ENCODE measurements at places on chromosomes 2 and 18. TPM values are rescaled to one million over a fixed set of nuclear protein-coding genes. Genes with fewer than 3 reads are reported as not detected.

GRCh38 chr2:239688840-239689239 is 288.0 kb upstream of the HDAC4 start:
- no peak for DNase-seq

GRCh38 chr2:67259556-67260342 is 137.4 kb upstream of the ETAA1 start:
- DNase-seq = peak; percentile 22

- DNase-seq = no peak
Observed at GRCh38 chr18:75418293-75419005, 9.1 kb downstream of the SMIM21 start.

FAM237A gene
- total RNA-seq = not detected

CCDC85A gene
- total RNA-seq = 1.1 TPM

CD207 gene
- not detected for total RNA-seq

DNA sequence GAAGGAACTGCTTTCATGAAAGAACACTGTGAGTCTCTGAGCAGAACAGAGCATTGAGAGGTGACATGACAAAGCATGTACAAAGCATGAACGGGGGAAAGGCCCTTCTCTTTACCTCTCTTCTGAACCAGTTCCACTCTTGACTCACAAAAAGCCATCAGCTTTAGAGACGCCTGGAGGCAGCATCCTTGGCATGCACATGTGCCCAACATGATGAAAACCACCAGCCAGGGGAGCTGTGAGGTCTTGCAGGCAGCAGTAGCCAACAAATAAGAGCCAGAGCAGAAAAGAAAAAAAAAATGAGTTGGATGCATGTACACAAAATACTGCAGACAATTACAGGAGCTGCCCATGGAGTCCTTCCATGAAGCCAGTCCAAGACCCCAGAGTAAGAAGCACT is 95.5 kb upstream of the AGAP1 start:
- DNase-seq = no peak

DNA sequence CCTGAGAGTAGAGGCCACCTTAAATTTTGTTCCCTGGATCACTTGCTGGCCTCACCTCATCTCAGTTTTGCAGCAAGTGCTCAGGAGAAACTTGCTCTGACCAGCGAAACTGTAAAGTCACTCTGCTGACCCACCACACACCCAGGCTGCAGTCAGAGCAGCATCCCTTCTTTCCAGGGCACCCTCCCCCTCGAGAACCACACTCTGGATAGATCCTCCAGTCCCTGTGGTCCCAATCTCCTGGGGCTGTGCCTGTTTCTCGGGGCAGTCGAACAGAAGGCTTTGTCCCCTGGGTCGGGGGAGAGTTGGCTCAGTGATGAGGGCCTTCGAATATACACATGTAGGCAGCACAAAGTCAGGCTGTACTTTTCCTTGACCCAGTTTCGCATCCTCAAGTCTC is 18.4 kb downstream of the ST8SIA5 start:
- no peak for DNase-seq

- no peak for DNase-seq
Observed at GRCh38 chr2:28997237-28997846, 16.2 kb downstream of the TOGARAM2 start.

MARCO gene
- total RNA-seq = 2.2 TPM

- no peak for DNase-seq
Observed at GRCh38 chr2:177888581-177888980, 184.0 kb downstream of the PDE11A start.

DNA sequence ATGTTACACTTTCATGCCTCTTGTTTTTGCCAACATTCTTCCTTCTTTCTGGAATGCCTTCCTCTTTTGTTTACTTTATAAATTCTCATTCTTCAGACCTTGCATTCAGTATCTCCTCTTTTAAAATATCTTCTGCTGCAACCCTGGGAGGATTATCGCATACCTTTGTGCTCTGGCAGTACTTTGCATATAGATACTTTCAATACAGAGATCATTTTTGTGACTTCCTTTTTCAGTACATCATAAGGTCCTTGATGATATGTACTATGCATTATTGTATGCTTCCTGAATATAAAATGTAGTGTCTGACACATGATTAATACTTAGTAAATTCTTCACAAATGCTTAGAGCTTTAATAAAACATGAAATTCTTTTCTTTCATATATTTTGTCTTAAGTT is 538.7 kb downstream of the TRIB2 start:
- no peak for DNase-seq

MAPRE3 gene
- total RNA-seq = 48.1 TPM

DNA sequence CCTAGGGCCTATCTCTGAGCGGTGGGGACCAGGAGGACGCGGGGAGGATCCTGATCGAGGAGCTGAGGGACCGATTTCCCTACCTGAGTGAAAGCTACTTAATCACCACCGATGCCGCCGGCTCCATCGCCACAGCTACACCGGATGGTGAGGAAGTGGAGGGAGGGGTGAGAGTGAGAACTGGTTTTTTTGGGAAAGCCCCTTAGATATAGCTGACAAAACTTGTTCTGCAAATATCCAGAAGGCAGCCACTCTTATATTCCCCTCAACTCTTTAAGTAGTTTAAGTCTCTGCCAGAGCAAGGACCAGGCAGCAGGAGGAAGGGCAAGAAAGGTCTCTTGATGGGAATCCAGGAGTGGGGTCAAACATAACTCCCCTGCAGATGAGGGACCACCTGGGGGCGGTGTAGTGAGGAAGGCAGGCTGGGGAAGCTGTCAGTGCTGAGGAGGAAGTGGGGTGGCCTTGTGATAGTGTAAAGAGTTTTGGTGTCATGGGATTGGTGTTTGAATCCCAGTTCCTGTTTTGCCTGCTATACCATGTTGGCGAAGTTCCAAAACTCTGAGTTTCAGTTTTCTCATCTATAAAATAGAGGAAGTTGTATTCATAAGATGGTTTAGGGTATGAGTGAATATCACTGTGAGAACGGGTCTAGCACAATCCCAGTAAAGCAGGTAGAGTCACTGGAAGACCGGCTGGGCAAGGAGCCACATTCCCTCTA is 3.4 kb downstream of the NAGK start:
- peak; percentile 46 for DNase-seq

DNA sequence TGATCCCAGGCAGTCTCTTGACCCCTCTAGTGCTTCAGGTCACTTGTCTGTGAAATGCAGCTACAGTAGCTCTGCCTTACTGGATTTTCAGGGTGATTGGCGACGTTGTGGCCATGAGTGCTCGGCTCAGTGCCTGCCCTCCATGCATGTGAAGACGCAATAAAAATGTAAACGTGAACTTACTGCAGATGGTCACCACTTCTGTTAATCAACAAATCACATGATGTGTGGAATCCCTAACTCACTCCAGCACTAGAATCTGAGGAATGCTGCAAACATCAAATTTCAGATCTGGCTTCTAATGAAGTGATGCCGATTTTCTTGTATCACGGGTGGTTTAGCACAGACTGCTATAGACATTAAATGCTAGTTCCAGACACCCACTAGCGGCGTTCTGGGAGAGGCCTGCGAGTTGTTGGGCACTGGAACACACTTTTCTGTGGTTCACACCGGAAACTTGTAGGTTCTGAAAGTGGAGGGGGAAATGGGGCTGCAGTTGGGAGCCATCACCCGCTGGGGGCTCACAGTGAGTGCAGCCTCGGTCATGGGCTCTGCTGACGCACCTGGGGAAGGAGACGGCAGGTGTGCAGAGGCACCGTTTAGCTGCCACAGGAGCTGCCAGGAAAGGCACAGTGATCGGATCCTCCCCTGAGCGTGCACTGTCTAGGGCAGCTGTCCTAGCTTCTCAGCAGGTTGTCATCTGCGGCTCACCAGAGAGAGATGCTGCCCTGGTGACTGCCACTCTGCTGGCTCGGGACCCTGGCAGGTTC is 6.5 kb downstream of the CNDP1 start:
- DNase-seq = peak; percentile 18

ARHGEF33 gene
- total RNA-seq = 0.14 TPM

GRCh38 chr2:45722477-45722876 is 71.0 kb downstream of the PRKCE start:
- no peak for DNase-seq

DNA sequence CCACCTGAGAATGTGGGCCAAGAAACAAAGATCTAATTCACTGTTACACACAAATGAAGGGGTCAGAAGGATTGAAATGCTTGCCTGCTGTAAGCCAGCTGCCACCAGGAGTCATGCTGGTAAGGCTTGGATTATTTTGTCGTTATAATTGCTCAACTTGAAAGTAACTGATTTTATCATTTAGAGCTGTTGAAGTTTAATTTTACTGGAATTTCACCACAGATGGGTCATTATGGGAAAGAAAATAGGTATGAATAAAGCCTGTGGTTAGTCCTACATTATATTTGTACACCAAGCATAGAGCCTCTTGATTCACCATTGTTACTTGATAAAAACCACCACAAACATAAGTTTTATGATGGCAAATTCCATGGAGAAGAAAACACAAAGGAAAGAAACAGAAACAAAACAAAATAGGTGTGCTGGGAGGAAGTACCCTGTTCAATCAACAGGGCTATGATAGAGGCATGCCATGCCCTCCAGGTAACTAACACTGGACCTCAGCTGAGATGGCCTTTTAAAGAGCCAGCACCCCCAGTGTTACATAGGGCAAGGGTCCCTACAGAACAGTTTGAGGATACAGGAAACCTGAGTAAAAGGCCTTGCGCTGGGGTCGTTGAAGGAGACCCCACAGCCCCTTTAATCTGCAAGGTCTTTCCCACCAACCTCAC is 3.0 kb downstream of the CLEC4F start:
- DNase-seq = no peak

- no peak for DNase-seq
Observed at GRCh38 chr18:6088432-6088831, 193.1 kb upstream of the TMEM200C start.

DNA sequence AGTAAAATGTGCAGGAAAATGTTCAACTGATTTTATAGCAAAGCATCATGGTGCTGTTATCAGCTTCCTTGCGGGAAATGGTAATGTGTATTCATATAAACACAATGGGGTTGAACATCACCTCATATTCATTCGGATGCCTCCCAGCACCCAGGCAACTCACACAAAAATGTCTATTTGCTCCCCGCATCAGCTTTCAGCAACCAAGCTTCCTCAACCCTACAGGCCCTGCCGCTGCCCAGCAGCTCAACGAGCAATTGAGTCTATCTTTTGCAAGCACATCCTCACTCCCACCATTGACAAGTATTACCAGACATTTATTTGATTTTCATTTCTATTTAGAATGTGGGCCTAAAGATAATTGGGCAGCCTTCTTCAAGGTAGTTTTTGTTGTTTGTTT is 2161.4 kb upstream of the PIK3C3 start:
- no peak for DNase-seq
